Right cardiac atrium (tissue), 5 donors: ENCODE measurements at places on chromosomes 2 and 18.

DNA sequence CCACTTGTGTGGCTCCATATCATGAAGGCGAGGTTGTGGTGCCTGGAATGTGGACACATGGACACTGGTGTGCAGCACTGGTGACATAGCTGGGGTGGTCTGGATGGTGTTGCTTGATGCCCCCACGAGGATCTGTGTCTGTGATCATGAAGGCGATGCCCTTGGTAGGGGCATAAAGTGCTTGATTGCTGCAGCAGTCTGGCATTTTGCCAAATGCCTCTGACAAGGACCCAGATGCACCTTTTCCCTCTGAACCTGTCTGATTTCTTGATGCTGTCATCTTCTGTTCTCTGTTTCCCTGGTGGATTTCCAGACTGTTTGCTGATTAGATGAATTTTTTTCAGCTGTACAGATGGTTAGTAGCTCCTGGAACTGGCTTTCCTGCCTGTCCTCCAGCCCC, 752.0 kb upstream of the HS6ST1 start:
- no peak for DNase-seq

DNA sequence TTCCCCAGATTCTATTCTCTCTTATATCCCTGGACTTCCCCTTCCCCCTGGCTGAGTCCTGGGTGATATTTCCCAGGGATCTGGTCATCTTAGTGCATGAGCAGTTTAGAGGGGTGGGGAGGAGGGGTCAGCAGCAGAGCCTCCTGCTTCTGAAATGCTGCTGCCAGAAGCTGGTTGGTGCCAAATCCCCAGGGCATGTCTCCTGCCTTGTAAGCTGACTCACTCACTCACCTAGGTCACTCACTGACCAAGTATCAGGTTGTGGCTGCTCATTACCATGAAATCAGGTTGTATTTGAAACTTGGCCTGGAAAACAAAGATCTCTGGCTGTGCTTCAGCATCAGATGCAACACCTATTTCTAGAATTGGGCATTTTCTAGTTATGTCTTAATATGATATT, 14.3 kb downstream of the GPR39 start:
- DNase-seq, result no peak

DNA sequence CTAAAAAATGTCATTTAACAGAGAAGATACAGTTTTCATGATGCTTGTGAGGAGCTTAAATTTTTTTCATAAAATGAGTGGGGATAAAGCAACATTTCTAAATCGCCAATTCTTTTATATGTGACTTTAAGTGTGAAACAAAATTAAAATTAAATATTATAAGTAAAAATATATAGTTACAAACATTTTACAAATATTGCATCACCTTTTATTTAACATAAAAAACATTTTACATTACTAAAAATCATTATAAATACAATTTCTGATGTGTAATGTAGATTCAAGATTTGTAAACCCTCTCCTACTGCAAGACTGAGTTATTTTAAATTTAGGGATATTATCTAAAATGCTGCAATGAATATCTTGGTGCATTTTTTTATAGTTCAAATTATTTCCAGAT, 44.4 kb upstream of the GATA6 start:
- no peak for DNase-seq

- DNase-seq, result peak; percentile 86
Observed at GRCh38 chr2:27765621-27766286, 5.8 kb upstream of the MRPL33 start.

DNA sequence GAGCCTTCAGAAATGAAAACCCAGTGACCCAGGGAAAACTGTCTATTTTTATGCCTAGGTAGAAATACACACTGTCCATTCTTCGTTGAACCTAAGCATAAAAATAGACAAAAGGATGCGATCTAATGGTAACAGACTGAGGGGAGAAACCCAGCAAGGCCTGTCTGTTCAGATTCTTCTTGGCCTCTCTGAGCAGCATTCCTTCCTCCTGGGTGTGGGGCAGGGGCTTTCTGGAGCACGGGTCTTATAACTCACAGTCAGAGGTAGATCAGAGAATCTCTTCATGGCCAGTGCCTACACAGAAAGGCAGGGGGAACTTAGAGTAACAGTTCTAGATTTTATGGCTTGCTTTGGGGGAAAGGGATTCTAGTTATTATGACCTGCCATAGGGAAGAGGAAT, 56.0 kb downstream of the PKDCC start:
- DNase-seq, result no peak

- no peak for DNase-seq
Observed at GRCh38 chr2:108626995-108627394, 92.3 kb upstream of the RANBP2 start.

- DNase-seq, result no peak
Observed at GRCh38 chr2:131112529-131112928, 7.4 kb downstream of the PLEKHB2 start.

DNA sequence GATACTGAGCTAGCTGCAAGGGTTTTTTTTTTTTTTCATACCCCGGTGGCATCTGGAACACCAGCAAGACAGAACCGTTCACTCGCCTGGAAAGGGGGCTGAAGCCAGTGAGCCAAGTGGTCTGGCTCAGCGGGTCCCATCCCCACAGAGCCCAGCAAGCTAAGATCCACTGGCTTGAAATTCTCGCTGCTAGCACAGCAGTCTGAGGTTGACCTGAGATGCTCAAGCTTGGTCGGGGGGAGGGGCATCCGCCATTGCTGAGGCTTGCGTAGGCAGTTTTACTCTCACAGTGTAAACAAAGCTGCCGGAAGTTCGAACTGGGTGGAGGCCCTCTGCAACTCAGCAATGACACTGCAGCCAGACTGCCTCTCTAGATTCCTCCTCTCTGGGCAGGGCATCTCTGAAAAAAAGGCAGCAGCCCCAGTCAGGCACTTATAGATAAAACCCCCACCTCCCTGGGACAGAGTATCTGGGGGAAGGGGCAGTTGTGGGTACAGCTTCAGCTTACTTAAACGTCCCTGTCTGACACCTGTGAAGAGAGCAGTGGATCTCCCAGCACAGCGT, 5.1 kb upstream of the MIB1 start:
- peak; percentile 65 for DNase-seq

DNA sequence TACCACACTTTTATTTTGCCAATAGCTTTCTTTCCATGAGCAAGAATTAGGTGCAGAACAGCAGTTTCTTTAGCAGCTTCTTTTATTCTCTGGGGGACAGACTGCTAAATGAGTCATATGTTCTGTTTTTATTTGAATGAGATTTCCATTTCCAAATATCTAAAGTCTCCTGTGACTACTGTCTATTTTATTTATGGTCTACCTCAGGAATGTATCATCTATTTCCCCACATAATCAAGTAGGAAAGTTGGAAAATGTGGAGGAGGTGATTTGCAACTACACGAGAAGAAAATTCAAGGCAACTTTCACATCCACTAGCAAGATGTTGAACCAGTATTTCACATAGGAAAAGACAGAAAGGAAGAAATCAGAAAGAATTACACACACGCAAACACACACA, 139.9 kb upstream of the MEX3C start:
- DNase-seq, result no peak

- DNase-seq, result peak; percentile 42
Observed at GRCh38 chr18:79422022-79422782, 26.5 kb downstream of the NFATC1 start.

DNA sequence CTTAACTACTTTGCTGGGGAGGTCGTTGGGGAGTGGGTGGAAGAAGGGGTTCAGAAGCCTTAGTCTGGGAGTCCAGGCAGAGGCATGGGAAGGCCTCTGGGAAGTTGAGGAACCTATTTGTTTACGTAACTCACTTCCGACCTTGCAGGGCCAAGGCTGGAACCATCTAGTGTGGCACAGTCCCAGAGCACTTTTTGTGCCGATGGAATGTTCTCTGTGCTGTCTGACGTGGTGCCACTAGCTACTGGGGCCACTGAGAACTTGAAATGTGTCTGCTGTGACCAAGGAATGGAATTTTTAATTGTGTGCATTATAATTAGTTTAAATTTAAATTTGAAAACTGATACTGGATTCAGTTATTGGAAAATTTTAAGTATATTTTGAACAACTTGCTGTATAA, 139.7 kb downstream of the FAM161A start:
- peak; percentile 19 for DNase-seq

- peak; percentile 74 for DNase-seq
Observed at GRCh38 chr2:207746131-207746530, 23.6 kb downstream of the FZD5 start.

DNA sequence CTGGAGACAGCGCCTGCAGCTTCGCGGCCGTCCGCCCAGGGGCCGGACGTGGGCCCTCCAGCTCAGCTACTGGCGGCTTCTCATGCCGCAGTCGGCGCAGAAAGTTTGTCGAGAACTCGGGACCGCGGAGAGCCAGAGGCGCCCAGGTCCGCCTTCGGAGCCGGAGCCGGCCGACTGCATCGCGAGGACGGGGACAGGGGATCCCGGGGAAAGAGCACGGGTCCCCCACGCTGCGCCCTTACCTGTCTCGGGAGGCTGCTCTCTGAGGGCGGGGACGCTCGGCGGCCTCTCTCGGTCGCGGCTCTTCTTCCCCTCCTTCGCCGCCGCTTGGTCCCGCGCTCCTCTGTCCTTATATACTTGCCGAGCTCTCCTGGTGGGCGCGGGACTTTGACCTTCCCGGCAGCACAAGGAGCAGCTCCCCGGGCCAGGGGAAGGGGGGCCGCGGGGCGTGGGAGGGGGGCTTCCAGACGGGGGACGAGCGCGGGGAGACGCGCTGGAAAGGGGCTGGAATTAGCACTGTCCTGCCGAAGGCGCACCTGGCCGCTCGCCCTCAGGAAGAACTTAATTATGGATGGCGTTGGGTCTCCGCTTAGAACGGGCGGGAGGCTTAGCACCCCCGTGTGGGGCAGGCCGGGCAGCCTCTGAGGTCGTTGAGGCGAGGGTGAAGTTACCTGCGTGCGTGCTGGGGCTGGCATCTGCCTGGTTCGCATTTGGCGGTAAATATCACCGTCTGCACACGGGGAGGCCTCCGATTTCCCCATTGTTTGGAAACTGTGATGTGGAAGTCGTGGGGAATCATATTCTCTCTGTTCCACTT, at the start of gene POMC:
TSS of gene POMC (minus strand) at position 325 of the 817 bp plus-strand sequence. CDS start 3,808 bp downstream, outside the sequence.
- DNase-seq, result peak; percentile 57

GRCh38 chr18:2965797-2966196, 47.1 kb downstream of the LPIN2 start:
- no peak for DNase-seq

- DNase-seq, result no peak
Observed at GRCh38 chr2:226607379-226607778, 192.2 kb downstream of the IRS1 start.

GRCh38 chr2:240030379-240031094, at the start of gene OR6B2:
Gene OR6B2, minus strand, starts transcription at chr2:240030429. Its CDS starts 0 bp downstream, at chr2:240030429.
- DNase-seq, result peak; percentile 16

GRCh38 chr2:10591207-10591606, 98.6 kb downstream of the NOL10 start:
- no peak for DNase-seq

GRCh38 chr2:119523952-119524694, at the start of gene SCTR:
Gene SCTR, minus strand, starts transcription at chr2:119524483. Its CDS starts 257 bp downstream, at chr2:119524226.
- DNase-seq, result no peak

DNA sequence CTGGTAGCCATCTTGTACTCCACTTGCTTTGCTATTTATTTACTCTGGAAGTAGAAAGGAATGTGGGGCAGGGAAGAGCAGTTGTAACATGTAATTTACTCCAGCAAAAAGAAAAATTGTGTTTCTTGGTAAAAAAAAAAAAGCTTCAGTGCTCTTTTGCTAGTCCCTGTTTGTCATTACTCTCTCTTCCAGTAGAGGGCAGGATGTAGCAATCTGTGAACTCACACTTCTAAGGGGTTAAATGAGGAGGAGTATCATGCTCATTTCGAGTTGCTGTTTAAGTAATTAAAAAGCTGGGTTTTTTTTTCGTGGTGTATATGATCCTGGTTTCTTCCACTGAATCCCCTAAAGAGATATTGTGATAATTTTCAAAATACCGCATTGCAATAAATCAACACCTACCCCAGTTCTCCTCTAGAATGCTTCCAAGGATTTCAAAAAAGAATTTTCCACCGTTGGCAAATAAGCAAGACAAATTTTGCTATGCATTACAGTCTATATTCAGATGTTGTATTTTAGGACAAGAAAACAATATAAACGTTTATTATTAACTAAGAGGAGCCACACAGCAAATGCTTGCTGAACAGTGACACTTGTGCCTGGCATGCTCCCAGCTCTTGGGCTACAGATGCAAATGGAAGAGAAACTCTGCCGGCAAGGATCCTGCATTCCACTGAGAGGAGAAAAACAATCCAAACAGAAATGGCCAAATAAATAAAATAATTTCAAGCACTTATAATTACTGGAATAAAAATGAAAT, 261.6 kb downstream of the ASXL3 start:
- no peak for DNase-seq

GRCh38 chr18:64127172-64127571, 21.7 kb downstream of the LINC00305 start:
- no peak for DNase-seq

GRCh38 chr2:144707736-144708326, 187.9 kb upstream of the ZEB2 start:
- DNase-seq, result no peak

DNA sequence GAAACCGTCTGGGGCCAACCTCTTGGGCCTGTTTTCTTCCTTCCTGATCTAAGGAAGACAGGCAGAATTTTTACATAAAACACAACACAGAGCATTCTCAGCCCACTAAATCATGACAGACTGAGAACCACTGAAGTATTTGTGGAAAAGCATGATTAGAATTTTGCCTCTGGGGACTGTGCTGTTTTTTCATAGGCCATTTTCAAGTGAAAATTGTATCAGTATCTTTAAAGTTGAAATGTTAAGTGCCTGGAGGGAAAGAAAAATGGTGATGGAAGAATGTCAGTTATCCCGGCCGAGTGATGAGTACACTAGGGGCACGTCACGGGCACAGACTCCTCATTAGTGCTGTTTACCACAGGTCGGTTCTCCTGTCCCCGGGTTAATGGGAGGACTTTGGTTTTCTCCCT, 36.9 kb downstream of the EHD3 start:
- DNase-seq, result no peak

- DNase-seq, result no peak
Observed at GRCh38 chr2:45954233-45954850, 302.9 kb downstream of the PRKCE start.

- DNase-seq, result no peak
Observed at GRCh38 chr2:31979018-31979417, 31.8 kb downstream of the MEMO1 start.

- DNase-seq, result no peak
Observed at GRCh38 chr18:41993151-41993550, 38.1 kb downstream of the PIK3C3 start.

DNA sequence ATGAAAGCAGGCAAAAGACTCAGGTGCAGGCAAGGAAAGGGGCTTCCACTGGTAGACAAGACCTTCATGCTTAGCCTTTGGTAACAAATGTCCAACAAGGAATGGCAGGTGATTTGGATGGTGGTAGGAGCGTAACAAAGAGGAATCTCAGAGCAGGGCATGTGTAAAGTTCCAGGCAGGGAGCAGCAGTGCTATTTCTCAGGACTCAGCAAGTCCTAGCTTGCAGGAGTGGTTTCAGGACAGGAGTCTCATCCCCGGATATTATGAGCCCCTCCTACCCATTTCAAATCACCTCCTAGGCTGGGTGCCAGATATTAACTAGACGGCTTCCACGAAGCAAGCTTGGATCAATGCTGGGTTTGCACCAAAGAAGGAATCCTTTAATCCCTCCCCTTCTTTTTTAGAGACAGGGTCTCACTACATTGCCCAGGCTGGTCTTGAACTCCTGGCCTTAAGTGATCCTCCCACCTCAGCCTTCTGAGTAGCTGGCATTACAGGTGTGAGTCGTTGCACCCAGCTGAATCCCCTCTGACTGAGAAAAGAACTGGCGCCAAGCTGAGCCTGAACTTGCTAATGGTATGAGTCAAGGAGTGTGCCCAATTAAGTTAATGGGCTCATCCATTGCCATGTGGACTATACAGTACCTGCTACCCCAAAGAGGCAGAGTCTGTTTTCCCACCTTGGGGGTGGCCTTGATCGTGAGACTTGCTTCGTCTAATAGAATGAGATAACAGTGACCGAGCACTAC, 190.3 kb downstream of the ARL4C start:
- DNase-seq, result no peak

GRCh38 chr18:1408376-1408775, 503.7 kb downstream of the ADCYAP1 start:
- DNase-seq, result no peak
